Thoracic aorta (tissue), 2 donors: ENCODE measurements at places on chromosomes 5 and 9. TPM values are rescaled to one million over a fixed set of nuclear protein-coding genes. Genes with fewer than 3 reads are reported as not detected.

Gene SLC27A6
- total RNA-seq, result not detected

Gene LCN15
- not detected for total RNA-seq

DNA sequence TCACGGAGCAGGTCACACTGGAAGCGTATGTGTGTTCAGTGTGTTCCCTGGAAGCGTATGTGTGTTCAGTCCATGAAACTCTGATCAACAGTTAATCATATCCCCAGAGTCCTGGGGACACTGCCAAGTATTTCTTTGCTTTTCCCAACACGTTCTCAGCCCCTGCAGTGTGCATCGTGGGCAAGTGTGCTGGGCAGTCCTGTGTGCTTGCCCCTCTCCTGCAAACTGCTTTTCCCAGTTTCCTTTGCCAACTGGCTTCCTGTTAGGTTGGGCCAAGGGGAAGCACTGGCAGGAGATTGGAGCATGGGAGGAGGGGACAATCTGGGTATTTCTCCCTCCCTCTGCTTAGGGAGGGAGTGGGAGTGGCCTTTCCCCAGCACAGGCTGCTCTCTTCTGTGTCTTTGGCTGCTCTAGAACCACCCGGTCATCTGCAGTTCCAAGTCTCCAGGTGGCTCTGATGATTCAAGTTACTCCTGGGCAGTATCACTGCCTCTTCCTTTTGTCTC is 36.8 kb upstream of the NEK6 start:
- H3K4me1 ChIP-seq, result peaks cover 8% of the 10 kb centered on the region
- no peaks in the 10 kb centered on the region for H3K36me3 ChIP-seq

GRCh38 chr9:6575324-6576034 is 70.0 kb downstream of the GLDC start:
- DNase-seq, result no peak
- H3K4me3 ChIP-seq, result no peak overlapping the region
- no peak overlapping the region for H3K27ac ChIP-seq
- H3K36me3 ChIP-seq, result no peaks in the 10 kb centered on the region
- no peaks in the 10 kb centered on the region for H3K4me1 ChIP-seq

DNA sequence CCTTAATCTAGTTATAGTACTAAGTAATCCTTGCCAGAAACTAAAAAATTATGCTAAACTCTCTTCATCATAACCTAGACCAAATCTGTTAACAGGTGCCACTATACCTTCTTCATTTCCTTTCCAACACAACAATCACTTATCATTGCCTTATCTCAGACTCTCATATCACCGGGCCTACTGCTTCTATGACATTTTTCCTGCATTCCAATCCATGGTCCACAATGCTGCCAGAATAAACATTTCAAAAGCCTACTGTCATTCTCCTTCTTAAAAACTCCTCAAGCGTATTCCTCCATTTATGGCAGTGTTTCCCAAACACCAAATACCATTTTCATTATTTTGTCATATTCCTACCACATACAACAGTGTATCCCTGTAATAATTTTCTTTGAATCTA is 6.5 kb downstream of the PPP6C start:
- H3K27me3 ChIP-seq, result no peaks in the 10 kb centered on the region
- H3K4me3 ChIP-seq, result peak overlapping the region; percentile 43
- peak overlapping the region; percentile 86 for H3K27ac ChIP-seq
- H3K4me1 ChIP-seq, result peaks cover 43% of the 10 kb centered on the region

GRCh38 chr5:155025895-155026294 is 12.3 kb downstream of the KIF4B start:
- no peak overlapping the region for H3K4me3 ChIP-seq
- DNase-seq, result no peak
- no peaks in the 10 kb centered on the region for H3K4me1 ChIP-seq
- no peak overlapping the region for H3K27ac ChIP-seq
- H3K27me3 ChIP-seq, result no peaks in the 10 kb centered on the region

DNA sequence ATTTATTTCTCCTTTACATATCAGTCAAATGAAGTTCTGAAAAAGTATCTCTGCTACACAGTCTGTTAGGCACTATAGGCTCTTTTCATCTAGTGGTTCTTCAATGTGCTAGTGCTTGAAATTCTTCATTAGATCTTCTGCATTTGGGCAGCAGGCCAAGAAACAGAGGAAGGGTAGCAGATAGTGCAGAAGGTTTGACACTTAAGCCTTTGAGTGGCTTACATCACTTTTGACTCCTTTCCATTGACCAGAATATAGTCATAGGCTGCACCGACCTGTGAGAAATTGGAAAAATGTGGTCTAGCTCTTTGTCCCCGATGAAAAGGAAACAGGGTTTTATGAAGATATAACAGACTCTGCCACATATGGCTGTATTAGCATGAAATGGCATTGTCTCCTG is 459.5 kb upstream of the PTGER4 start:
- H3K27me3 ChIP-seq, result no peaks in the 10 kb centered on the region
- DNase-seq, result no peak
- no peaks in the 10 kb centered on the region for H3K4me1 ChIP-seq
- no peaks in the 10 kb centered on the region for H3K36me3 ChIP-seq
- H3K4me3 ChIP-seq, result no peak overlapping the region
